ENCODE measurements at places on chromosomes 5 and 9.

GRCh38 chr5:98934546-98934945 is 5.7 kb upstream of the CHD1 start:
- DNase-seq, result no peak

DNA sequence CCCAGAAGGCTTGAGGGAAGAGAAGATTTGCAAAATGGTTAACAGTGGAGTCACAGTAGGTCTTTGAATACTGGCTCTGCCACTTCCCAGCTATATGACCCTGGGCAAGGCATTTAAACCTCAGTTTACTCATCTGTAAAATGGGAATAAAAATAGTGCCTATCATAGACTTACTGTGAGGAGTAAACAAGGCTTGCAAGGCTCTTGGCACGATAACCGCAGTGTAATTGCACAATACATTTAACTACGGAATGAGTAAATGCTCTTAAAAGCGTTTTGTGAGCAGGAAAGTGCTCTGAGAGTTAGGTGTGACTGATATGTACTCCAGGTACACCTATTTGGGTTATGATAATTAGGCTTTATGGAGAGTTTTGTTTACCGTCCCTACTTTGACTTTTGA is 8.4 kb downstream of the SLC36A3 start:
- DNase-seq, result no peak

GRCh38 chr5:142501890-142502289 is 177.1 kb upstream of the SPRY4 start:
- no peak for DNase-seq

DNA sequence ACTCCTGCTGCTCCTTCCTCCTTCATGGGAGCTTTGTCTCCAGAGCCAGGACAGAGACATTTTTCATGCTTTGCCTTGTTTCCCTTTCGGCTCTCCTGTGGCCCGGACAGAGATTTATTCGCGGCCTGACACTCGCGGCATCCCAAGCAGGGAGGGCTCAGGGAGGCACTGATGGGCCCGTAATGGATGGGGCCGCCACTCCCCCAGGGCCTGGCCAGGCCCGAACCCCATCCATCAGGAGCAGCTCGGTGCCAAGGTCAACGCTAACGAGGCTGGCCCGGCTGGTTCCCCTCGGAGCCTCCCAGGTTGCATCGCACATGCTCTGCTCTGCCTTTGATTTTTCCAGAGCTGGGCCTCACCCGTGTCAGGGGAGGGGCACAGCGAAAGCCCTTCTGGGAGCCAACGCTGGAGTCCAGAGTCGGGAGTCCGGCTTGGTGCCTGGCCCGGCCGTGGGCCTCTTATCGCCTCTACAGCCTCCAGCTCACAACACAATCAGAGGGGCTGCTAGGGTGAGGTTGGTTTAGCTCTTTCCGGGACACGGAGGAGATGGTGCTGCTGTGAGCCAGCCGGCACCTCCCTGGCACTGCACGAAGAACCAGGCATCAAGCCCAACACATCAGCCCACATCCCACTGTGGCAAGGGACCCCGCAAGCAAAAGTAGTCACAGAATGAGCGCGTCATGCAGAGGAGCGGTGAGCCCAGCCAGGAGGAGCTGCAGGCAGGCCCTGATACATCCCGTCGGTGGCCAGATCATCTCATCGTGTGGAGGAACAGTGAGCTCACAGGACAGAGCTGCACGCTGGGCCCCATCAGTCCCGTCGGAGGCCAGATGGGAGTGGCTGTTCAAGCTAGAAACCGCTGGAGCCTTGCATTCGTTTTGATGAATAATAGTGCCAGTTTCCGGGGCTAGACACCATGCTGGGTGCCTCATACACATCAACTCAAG is 72.2 kb upstream of the BARHL1 start:
- DNase-seq, result no peak

- peak; percentile 34 for DNase-seq
These were observed 30.9 kb upstream of the SLC46A2 start for GRCh38 chr9:112921549-112921948.
